ENCODE measurements at places on chromosomes 3 and 15.
A peak's percentile ranks its signal among the peaks of the same experiment; 100 is the strongest.

DNA sequence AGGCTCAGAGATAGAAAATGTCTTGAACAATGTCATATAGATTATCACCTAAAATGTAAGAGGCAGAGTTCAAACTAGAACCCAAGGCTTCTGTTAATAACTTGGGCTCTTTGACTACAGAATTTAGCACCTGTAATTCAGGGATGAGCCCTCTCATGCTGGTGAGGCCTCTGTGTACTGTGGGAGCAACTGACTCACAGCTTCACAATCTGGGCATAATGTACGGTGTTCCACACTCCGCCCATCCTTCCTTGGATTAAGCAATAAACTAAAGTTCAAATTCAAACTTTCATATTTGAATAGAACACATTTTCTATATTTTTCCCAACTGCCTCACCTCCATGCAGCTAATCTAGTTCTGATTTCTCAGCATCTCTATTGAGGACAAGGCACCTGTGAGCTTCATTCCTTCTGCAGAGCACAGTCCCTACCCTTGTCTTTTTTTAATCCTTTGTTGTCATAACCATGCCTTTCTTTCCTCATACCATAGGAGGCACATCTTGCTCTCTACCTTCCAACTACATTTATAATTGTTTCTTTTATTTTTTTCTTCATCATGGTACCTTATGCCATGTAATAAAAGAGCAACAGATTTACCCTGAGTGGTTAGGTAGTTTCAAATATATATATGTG is 392.1 kb downstream of the NLGN1 start:
- no peak for DNase-seq

- no peak for DNase-seq
These were observed 123.2 kb downstream of the RAP2B start for GRCh38 chr3:153285194-153285641.

DNA sequence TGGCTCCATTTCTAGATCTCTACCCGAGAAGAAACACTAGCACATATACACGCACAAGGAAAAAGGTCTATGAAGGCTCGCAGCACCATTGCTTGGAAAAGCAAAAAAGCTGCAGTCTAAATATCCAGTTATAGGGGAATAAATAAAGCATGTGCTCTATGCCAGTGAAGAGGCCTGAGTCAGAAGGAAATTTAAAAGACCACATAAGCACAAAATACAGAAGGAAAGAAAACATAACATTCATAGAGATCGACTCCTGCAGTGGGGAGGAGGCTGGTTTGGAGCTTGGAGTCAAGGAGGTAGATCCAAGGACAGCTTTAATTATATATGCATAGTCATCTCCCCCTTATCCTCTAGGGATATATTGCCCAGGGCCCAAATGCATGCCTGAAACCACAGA is 114.4 kb downstream of the PDZRN3 start:
- DNase-seq = no peak

- peak; percentile 9 for DNase-seq
These were observed 28.3 kb downstream of the ALS2CL start for GRCh38 chr3:46664971-46665762.
